T follicular helper cell (primary cell): ENCODE measurements at places on chromosomes 13 and 19.

- DNase-seq: no peak
Observed at GRCh38 chr13:112997188-112998130, 28.4 kb downstream of the MCF2L start.

DNA sequence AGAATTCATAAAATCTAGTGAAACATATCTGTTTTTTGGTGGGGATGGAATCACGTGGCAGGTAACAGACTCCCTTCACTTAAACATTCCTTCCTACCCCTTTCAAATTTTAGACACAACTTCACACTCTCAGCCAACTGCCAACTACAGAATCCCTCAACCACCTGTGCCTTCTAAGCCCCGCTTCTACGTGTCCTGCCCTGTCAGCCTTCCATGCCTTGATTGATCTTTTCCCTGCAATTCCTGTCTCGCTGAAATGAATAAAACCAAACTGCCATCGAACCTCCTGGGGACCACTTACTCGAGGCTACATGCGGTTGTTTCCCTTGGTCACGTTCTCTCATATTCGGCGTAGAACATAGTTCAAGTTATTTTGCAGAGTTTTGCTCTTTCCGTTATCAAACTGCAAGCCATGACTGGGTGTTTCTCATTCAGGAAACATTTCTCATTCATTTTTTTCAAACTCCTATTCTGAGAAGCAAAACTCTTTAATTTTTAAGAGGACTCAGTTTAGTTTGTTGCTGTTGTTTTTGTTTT lies 1.1 kb downstream of the ZNF625 start:
- DNase-seq: no peak

DNA sequence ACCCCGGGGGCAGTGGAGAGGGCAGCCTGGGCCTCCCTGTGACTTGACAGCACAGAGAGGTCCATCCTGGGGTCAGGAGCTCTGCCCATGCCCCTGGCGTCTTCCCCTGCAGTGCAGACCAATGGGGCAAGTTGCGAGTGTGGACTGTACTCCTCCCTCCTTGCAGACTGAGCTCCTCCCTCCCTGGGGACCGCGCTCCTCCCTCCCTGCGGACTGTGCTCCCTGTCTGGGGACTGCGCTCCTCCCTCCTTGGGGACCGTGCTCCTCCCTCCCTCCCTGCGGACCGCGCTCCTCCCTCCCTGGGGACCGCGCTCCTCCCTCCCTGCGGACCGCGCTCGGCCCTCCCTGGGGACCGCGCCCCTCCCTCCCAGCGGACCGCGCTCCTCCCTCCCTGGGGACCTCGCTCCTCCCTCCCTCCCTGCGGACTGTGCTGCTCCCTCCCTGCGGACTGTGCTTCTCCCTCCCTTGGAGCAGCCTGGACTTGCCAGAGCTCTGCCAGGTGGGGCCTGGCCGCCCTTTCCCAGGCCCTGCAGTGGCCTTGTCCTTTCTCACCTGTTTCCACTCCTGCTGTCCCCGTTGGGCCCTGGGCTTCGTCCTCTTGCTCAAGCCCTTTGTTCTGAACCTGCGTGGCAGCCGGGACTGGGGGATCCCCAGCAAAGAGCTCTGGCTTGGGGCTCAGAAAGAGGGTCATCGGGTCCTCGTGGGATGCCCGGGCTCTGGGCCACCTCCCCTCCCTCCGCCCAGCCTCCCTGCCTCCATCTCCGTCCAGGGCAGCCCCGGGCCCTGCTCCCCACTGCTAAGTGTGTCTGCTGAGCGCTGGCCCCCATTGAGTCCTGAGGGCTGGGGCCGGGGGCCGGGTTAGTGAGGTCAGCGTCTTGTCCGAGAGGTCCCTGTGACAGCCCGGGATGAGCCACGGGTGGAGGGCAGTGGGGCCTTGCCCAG lies 6.8 kb downstream of the GAMT start:
- DNase-seq: no peak

- no peak for DNase-seq
Observed at GRCh38 chr13:49421391-49421790, 22.5 kb downstream of the CAB39L start.

- DNase-seq: no peak
Observed at GRCh38 chr13:73702419-73703071, 431.7 kb downstream of the KLF12 start.

DNA sequence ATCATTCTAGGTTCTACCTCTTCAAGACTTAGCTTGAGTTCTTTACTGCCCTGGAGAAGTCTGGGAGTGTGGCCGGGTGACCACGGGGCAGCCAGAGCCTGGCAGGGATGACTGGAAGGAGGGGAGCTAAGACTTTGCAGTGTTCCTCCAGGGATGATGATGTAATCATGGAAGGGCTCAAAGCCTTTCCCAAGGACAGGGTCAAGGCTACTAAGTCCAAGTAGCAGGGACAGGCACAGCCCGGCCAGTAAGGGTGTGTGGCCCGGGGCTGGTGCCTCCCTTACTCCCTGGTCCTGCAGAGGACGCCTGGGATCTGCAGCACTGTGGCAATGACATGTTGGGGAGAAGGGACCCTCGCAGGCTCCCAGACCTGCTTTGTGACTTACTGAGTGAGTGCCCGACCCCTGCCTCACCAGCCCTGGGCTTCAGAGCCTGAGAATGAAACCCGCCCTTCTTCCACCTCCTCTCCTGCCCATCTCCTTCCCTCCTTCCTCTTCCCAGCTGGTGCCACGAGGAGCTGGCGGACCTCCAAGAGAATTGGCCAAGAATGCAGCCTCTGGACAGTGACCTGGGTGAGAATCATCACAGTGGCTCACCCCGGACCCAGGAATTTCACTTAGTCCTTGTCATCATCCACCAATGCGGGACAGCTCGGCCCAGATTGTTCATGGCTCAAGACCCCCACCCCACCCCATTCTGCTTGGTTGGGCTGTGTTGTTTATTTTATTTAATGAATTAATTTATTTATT lies 15.6 kb upstream of the FBXO17 start:
- DNase-seq: no peak

DNA sequence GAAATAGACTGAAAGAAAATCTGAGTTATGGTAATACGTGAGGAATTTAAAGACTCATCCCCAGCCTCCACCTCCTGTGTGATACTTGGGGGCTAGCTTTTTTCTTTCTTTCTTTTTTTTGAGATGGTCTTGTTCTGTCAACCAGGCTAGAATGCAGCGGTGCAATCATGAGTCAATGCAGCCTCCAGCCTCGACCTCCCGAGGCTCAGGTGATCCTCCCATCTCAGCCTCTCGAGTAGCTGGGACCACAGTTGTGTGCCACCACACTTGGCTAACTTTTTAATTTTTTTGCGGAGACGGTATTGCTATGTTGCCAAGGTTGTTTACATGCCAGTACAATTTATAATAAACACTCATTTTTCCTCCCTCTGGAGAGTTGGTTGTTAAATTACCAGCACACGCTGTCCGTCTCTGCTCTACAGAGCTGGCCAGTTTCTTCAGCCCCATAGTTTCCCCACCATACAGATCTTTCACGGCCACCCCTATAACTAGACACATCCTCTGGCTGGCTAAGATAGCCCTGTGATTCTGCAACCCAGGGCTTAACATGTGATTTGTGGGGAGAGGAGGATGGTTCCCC lies 4.8 kb downstream of the TNFSF9 start:
- DNase-seq: no peak

DNA sequence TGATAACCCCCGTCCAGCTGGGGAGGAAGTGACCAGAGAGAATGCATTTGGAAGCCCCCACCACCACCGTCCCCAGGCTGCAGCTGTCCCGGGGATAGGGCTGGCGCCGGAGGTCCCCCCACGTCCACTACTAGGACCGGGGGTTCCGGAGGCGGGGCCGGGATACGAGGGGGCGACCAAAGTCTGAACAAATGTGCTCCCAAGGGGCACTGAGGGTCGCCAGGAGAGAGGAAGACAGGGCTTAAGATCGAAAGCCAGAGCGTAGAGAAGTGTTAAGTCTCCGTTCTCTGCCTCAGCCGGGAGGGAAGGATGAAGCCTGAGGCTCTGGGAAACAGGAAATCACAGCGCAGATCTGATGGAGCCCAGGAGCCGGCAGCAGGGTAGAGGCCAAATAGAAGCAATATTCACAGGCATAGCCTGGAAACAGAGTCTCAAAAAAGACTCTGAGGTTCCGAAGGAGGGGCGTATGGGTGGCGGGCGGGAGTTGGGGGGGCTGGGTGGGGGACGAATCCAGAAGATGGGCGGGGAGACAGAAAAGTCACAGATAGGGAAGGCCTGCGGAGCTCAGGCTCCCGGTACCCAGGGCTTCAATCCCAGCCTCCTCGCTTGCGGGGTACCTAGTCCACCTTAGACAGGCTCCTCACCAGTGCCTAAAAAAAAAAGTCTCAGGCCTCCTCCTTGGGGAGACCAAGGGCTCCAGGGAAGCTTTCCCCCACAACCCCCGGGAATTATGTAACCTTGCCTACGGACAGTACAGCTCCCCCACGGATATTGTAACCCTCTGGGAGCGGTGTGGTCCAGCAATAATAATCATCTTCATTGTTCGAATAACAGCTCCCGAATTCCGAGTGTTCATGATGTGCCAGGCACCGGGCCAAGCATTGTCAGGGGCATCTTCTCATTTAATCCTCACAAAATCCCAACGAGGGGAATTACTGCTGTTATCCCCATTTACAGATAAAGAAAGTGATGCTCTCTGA lies 1.1 kb upstream of the ERF start:
- no peak for DNase-seq

DNA sequence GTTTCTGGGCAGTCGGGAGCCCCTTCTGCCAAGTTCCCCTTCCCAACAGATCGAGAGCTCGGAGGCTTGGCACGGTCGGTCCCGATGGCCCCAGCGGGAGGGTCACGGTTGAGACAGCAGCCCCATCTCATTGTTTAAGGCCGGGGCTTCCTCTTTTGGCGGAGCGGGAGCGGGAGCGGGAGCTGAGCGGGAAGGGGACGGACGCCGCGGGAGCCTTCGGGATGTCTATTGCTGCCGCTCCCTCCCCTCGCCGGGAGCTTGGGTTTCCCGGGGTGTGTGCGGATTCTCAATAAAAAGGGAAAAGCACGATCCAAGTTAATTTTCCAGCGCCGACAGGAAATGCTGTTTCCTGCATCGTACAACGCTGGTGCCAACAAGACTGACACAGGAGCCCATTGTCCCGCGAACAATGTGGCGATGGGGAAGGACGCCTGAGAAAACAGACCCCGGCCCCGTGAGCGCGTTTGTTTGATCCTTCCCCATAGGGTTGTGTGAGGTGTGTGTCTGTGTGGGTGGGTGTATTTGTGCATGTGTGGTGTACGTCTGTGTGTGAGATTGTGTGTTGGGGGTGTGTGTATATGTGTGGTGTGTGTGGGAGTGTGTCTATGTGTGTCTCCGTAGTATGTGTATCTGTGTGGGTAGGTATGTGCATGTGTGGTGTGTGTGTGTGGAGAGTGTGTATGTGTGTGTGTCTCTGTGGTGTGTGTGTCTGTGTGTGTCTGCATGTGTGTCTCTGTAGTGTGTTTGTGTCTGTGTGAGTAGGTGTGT lies 36.3 kb upstream of the FLT1 start:
- no peak for DNase-seq

- no peak for DNase-seq
Observed at GRCh38 chr13:41312176-41312500, 1.1 kb downstream of the NAA16 start.

DNA sequence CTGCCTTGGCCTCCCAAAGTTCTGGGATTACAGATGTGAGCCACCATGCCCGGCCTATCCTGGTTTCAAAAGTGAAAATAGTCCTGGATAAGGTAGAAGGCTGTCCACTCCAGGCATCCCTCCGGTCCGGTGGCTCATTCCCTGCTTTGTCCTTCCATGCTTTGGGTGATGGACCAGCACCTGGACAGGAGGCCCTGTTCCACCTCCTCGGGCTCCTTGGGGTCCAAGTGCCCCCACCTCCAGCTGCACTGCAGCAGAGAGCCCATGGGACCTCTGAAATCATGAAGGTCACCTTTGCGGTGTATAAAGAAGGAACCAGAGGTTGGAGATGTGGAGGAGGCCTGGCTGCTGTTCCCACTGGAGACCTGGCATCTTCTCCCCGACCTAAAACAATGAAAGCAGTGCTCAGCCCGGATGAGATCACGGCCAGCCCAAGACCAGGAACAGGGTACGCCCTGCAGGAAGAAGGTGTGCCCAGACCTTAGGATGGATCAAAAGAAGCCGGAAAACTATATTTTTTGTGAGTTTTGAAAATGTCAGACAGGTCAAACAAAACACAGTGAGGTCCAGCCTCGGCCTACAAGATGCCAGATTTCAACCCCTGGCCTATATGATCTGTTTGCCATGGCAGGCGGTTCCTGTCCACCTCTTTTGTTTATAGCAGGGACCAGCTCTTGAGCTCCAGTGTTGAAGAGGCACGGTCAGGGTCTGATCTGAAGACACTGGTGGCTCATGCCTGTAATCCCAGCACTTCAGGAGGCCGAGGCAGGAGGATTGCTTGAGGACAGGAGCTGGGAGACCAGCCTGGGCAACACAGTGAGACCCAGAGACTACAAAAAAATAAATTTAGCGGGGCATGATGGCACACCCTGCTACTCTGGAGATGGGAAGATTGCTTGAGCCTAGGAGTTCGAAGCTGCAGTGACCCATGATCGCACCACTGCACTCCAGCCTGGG lies 5.8 kb downstream of the LSR start:
- no peak for DNase-seq

DNA sequence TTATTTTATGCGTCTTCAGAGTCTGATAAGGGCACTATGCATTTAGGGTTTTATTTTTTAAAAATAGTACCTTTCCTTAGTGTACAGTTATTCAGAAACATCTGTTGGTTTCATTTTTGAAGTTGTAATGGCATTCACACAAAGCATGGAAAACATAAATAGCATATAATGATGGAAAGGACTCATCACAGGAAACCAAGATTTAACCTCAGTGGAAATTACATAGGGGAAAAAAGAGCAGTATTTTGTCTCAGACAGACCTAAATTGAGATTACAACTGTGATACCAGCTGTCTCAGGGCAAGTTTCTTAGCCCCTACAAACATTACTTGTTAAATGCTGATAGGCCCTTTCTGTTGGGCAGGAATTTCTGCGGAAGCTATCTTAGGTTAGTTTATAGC lies 57.2 kb downstream of the NHLRC3 start:
- DNase-seq: no peak

DNA sequence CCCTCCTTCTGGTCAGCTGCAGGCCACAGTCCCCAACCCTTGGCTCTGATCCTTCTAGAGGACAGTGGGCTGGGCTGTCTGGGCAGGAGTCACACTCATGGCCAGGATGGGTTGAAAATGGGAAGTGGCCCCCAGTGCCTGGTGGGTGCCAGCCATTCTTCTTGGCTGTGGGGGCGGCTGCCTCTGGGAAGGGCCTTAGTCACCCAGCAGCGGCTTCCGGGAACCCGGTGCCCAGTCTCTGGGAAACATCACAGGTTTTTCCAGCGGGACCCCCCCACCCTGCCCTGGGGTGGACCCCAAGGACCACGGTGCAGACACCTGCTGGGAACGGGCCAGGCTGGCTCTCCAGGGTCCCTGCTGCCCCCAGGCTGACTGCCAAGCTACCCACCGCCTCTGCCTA lies 27.3 kb upstream of the SLC7A10 start:
- DNase-seq: no peak

- DNase-seq: no peak
Observed at GRCh38 chr13:39787086-39787487, 131.6 kb downstream of the COG6 start.

GRCh38 chr19:46173886-46174480 lies 25.9 kb downstream of the IGFL2 start:
- DNase-seq: no peak

- DNase-seq: no peak
Observed at GRCh38 chr19:50854636-50855410, at the start of gene KLK3. Gene KLK3 (plus strand): TSS chr19:50854915. CDS start chr19:50854956, 41 bp downstream.
